ENCODE measurements at places on chromosomes 3 and 15.

- no peaks in the 10 kb centered on the region for H3K4me1 ChIP-seq
- DNase-seq = no peak
- no peaks in the 10 kb centered on the region for H3K36me3 ChIP-seq
- H3K4me3 ChIP-seq = no peak overlapping the region
Measured at GRCh38 chr3:195763076-195763830, 42.5 kb downstream of the MUC20 start.

DNA sequence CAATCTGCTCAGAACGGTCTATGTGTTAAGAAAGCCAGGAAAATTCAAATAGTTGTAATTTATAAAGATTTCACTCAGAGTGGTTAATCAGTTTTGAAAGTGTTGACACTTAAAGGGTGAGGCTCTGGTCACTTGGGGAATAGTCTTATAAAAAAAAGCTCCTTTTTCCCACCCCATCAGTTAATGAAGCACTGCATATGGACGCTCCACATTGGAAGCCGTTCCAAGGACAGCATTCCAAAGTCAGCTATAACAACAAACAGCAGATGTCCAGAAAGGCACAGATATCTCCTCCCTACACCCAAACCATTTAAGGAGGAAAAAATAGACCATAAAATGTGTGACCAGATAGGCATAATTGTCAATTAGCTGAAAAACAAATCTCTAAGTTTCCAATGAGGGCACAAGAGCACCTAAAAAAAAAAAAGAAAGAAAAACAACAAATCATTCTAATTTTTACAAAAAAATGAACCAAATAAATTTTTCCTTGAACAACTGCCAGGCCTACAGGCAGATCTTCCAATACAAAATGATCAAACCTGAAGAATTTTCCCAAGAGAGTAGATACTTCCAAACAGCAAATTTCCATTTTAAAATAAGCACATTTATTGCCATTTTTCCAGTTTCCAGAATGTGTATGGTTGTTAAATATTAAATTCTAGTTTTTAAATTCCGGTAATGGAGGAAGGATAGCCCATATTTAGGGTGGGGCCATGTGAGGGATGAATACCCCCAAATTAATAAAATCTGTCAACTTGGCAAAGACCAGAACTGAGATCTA, 198.3 kb downstream of the ERC2 start:
- no peaks in the 10 kb centered on the region for H3K4me1 ChIP-seq
- H3K27me3 ChIP-seq = peaks cover 13% of the 10 kb centered on the region
- no peak for DNase-seq
- H3K4me3 ChIP-seq = no peak overlapping the region
- H3K36me3 ChIP-seq = no peaks in the 10 kb centered on the region
- H3K27ac ChIP-seq = no peak overlapping the region

DNA sequence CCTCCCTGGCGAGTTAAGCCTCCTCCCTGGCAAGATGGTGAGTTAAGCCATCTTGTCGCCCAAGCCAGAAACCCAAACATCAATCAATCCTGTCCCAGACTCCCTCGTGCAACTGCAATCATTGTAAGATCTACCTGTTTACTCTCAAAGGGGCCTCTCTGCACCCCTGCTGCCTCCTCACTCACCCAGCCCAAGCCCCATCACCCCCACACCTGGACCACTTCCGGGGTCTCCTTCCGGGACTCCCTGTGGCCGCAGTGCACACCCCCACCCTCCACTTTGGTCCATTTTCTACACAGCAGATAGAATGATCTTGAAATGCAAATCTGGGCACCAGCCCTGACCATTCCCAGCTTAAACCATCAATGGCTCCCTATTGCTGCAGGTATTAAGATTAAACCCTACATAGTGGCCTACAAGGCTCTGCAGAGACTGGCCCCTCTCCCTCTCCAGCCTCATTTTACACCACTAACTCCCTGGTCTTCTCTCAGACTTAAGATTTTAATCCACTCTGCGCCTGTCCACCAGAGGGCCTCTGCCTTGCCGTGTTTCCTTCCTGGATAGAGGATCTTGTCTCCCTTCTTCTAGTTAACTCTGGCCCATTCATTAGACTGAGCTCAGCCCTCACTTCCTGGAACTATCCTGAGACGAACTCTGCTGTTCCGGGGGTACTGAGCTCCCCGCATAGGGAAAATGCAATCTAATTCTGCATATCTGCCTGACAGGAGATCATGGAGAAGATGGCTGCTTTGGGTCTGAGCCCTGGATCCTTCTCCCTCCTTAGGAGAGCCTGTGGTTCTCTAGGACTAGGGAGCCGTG, 41.9 kb upstream of the SLC6A1 start:
- no peaks in the 10 kb centered on the region for H3K4me1 ChIP-seq
- H3K36me3 ChIP-seq = no peaks in the 10 kb centered on the region
- peaks cover 16% of the 10 kb centered on the region for H3K27me3 ChIP-seq

- no peak overlapping the region for H3K27ac ChIP-seq
- H3K27me3 ChIP-seq = no peaks in the 10 kb centered on the region
- no peak for DNase-seq
- peaks cover 7% of the 10 kb centered on the region for H3K4me1 ChIP-seq
- H3K36me3 ChIP-seq = no peaks in the 10 kb centered on the region
Measured at GRCh38 chr3:141380987-141381386, 12.7 kb downstream of the ZBTB38 start.
